Calu3 (cell line): ENCODE measurements at places on chromosomes 7 and 10. TPM values are rescaled to one million over a fixed set of nuclear protein-coding genes. Genes with fewer than 3 reads are reported as not detected.

ACBD7 gene
- 8.2 and 10.0 TPM in 2 replicates for total RNA-seq

ALOX5 gene
- 44.9 and 57.0 TPM in 2 replicates for total RNA-seq

SLC18A3 gene
- not detected in 2 replicates for total RNA-seq

SLC26A5 gene
- total RNA-seq, result not detected in 2 replicates

GBX1 gene
- not detected in 2 replicates for total RNA-seq

TBXAS1 gene
- total RNA-seq, result 31.2 and 33.0 TPM in 2 replicates

NPC1L1 gene
- total RNA-seq, result 45.0 and 46.0 TPM in 2 replicates

GRCh38 chr7:121515630-121516401 lies 119.7 kb upstream of the FAM3C start:
- no peak overlapping the region for H3K27ac ChIP-seq
- no peaks in the 10 kb centered on the region for H3K36me3 ChIP-seq
- H3K27me3 ChIP-seq, result no peaks in the 10 kb centered on the region

- no peaks in the 10 kb centered on the region for H3K36me3 ChIP-seq
- DNase-seq, result peak; percentile 51
- H3K4me1 ChIP-seq, result no peaks in the 10 kb centered on the region
- H3K27ac ChIP-seq, result no peak overlapping the region
Observed at GRCh38 chr7:104848138-104848990, 165.6 kb upstream of the KMT2E start.

DNA sequence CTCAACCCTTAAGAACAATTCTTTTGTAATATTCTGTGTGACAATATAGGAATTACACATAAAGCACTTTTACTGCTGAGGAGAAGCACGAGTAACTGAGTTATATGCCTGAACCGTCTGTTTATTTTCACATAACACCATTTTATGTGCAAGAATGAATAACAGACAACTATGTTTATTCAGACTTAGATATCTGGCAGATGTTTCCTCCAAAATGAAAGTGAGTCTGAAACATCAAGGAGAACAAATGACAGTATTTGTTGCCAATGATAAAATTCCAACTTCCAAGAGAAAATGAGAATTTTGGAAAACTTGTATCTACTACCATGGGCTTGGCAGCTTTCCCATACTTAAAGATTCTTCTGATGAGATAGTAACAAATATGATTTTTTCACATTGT lies 51.4 kb downstream of the DNMBP start:
- no peak for DNase-seq
- no peak overlapping the region for H3K4me3 ChIP-seq
- H3K4me1 ChIP-seq, result no peaks in the 10 kb centered on the region
- no peak overlapping the region for H3K27ac ChIP-seq
- H3K27me3 ChIP-seq, result no peaks in the 10 kb centered on the region

DNA sequence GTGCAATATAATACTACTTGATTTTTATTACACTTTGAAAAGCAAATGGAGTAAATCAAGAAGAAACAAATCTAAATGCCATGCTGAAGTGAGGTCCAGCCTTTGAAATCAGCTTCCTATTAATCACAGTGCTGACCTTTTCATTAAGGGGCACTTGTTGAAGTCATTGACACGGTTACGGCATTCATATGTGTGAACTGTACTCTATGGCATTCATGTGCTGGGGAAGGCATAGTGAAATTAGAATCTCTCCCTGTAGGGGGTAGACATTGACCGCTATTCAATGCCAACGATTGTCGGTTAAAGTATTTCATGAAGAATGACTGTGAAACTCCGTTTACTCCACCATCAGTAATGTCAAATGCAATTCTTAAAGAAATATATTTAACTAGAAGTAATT lies 296.1 kb upstream of the SEMA3A start:
- no peaks in the 10 kb centered on the region for H3K4me1 ChIP-seq
- DNase-seq, result no peak
- H3K4me3 ChIP-seq, result no peak overlapping the region
- H3K27ac ChIP-seq, result no peak overlapping the region
- H3K27me3 ChIP-seq, result no peaks in the 10 kb centered on the region

- H3K4me1 ChIP-seq, result peaks cover 64% of the 10 kb centered on the region
- H3K27ac ChIP-seq, result no peak overlapping the region
- peaks cover 28% of the 10 kb centered on the region for H3K27me3 ChIP-seq
- H3K4me3 ChIP-seq, result no peak overlapping the region
Observed at GRCh38 chr7:25850735-25851134, 301.3 kb upstream of the NFE2L3 start.

GRCh38 chr7:155858521-155859061 lies 46.3 kb upstream of the SHH start:
- H3K36me3 ChIP-seq, result no peaks in the 10 kb centered on the region
- H3K4me1 ChIP-seq, result peaks cover 3% of the 10 kb centered on the region
- no peaks in the 10 kb centered on the region for H3K27me3 ChIP-seq
- peak; percentile 49 for DNase-seq
- H3K4me3 ChIP-seq, result no peak overlapping the region

- no peak overlapping the region for H3K4me3 ChIP-seq
- no peaks in the 10 kb centered on the region for H3K4me1 ChIP-seq
- H3K27ac ChIP-seq, result no peak overlapping the region
- DNase-seq, result no peak
- no peaks in the 10 kb centered on the region for H3K27me3 ChIP-seq
Observed at GRCh38 chr10:132389433-132390169, 7.4 kb upstream of the PWWP2B start.

DNA sequence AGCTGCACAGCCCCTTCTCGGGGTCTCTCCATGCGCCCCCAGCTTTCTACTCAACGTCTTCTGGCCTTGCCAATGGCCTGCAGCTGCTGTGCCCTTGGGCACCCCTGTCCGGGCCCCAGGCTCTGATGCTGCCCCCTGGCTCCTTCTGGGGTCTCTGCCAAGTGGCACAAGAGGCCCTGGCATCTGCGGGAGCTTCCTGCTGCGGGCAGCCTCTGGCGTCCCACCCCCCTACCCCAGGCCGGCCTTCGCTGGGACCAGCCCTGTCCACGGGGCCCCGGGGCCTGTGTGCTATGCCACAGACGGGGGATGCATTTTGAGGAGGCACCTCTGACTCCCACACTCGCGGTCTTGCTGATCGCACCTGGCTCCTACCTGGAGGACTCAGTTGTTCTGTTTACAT lies 2.3 kb downstream of the VENTX start:
- no peak overlapping the region for H3K27ac ChIP-seq
- peaks cover 8% of the 10 kb centered on the region for H3K4me1 ChIP-seq
- no peak overlapping the region for H3K4me3 ChIP-seq
- H3K36me3 ChIP-seq, result no peaks in the 10 kb centered on the region
- no peak for DNase-seq

- H3K4me3 ChIP-seq, result no peak overlapping the region
- DNase-seq, result no peak
- no peak overlapping the region for H3K27ac ChIP-seq
- no peaks in the 10 kb centered on the region for H3K27me3 ChIP-seq
- no peaks in the 10 kb centered on the region for H3K36me3 ChIP-seq
- H3K4me1 ChIP-seq, result peaks cover 8% of the 10 kb centered on the region
Observed at GRCh38 chr10:63670291-63670898, 149.2 kb downstream of the REEP3 start.

- H3K36me3 ChIP-seq, result peaks cover 7% of the 10 kb centered on the region
- H3K4me3 ChIP-seq, result no peak overlapping the region
- H3K27ac ChIP-seq, result no peak overlapping the region
- no peaks in the 10 kb centered on the region for H3K4me1 ChIP-seq
- peaks cover 13% of the 10 kb centered on the region for H3K27me3 ChIP-seq
Observed at GRCh38 chr7:101021703-101022102, 1.8 kb downstream of the MUC17 start.

DNA sequence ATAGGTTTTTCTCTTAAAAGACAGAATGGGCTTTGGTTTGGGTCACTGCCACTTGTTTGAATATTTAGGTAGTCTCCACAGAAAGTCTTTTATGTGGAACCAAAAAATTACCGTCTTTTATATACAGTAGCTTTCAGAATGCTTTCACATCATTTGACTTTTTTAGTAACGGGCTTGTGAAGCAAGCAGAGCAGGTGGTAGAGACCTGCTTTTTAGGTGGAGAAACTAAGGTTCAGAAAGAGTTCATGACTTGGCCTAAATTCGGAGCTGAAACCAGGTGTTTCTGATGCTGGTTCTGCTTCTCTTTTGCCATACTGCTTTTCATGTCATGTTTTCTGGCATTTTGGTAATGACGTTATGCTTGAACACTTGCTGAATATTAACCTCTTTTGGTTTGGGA lies 36.3 kb downstream of the GARS1 start:
- no peaks in the 10 kb centered on the region for H3K27me3 ChIP-seq
- H3K27ac ChIP-seq, result no peak overlapping the region
- DNase-seq, result no peak
- H3K4me1 ChIP-seq, result no peaks in the 10 kb centered on the region
- H3K36me3 ChIP-seq, result peaks cover 100% of the 10 kb centered on the region
- no peak overlapping the region for H3K4me3 ChIP-seq

DNA sequence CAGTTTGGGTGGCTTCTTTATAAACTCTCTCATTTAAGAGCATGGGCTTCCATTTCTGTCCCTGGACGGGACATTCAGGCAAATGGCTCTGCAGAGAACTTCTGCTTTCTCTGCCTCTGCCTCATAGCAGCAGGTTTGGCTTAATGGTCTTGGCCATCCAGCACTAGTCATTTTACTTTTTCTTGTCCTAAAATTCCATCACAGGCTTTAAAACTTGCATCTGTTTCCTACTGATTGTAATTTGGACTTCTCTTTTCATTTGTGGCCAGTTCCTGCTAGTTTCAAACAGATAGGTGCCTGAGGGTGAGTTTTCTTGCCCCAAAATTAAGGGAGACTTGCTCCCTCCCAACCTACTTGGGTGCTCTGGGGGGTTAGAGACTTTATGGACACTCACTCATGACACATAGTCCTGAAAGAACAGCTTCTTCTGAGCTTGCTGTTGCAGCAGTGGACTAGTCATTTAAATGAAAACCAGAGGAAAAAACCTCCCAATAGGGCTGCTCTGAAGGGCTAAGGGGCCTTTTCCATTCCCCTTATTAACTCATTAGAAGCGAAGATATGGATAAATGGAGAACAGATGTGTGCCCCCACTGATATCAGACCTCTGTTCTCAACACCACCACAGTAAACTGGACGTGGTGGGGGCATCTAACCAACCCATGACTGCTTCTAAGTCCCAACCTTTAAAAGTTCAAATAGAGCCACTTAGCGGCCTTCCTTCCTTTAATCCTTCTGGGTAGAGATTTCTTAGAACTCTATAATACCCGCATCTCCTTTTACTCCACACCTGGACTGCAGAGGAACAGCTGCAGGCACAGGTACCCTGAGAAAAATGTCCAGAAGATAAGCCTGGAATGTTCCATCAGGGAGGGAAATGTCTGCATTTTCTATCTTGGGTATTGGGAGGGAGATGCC lies 38.8 kb downstream of the SVOPL start:
- H3K4me3 ChIP-seq, result no peak overlapping the region
- H3K27ac ChIP-seq, result no peak overlapping the region
- DNase-seq, result no peak
- no peaks in the 10 kb centered on the region for H3K27me3 ChIP-seq
- peaks cover 17% of the 10 kb centered on the region for H3K4me1 ChIP-seq
- H3K36me3 ChIP-seq, result peaks cover 19% of the 10 kb centered on the region

DNA sequence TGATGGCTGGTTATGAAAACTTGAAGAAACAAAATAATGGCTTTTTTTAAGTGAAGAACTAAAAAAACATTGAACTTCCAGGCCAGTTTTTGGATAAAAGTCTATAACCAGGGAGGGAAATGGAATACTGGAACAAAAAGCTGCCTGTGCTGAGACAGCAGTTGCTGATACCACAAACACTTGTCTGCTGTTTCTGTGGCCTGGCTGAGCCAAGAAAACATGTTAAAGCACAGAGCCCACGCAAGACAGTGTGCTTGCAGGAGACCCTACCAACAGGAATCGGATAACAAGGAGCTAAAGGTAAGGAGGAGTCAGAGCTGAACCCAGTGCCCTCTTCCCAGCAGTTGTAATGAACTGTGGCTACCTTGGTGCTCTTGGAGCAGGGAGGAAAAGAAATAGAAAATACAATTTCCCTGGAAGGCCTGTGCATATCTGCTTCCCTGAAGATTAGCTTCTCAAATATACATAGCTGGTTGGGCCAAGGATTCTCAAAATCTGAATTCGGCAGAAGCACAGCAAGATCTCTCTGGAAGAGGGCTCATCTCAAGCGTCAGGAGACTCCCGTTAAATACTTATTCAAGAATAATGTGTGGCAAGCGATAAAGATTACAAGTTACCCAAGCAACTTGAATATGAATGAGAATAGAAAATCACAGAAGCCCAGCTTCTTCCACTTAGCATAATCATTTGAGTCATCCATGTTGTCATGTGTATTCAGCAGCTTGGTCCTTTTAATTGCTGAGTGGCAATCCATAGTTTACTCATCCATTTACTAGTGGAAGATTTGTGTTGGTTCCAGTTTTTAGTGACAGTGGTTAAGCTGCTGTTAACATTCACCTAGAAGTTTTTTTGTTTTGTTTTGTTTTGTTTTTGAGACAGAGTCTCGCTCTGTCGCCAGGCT lies 87.6 kb downstream of the NOD1 start:
- H3K27me3 ChIP-seq, result no peaks in the 10 kb centered on the region
- no peaks in the 10 kb centered on the region for H3K36me3 ChIP-seq
- no peak overlapping the region for H3K4me3 ChIP-seq
- DNase-seq, result no peak

DNA sequence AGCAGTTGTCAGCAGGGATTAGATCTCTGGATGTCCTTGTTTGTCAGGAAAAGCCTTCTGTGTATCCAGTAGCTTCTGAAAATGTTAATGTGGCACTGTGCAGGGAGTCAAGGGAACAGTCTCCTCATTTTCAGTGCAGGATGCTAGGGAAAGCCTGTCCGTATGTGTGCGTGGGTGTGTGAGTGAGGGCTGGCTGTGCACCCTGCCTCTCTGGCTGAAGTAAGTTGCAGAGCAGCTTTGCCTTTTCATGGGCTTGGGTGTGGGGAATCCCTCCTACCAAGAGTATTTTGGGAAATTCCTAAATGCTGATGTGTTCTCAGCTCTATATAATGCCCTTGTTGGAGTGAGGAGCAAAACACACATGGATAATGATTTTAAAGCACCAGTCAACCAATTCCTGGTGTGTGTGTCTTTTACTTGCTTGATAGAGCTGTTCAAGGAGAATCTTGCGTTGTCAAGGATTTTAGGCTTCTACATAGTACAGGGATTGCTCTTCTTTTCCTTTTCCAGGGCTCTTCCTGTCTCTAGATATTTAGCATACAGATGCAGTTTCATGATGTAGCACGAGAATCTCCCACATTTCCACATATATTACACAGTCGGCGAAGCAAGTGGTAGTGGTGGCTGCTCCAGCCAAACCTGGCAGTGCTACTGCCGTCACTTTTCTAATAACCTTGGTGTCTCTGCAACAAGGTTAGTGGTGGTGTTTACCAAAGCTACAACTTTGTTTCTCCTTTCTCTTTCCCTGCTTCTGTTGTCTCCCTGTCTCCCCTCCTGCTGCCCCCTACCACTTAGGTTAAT lies 92.8 kb downstream of the MCU start:
- DNase-seq, result peak; percentile 80
- peaks cover 5% of the 10 kb centered on the region for H3K36me3 ChIP-seq
- H3K4me1 ChIP-seq, result peaks cover 58% of the 10 kb centered on the region
- peak overlapping the region; percentile 45 for H3K4me3 ChIP-seq

GRCh38 chr10:20809631-20810030 lies 87.5 kb downstream of the NEBL start:
- no peaks in the 10 kb centered on the region for H3K36me3 ChIP-seq
- H3K27me3 ChIP-seq, result no peaks in the 10 kb centered on the region
- DNase-seq, result no peak
- H3K4me3 ChIP-seq, result no peak overlapping the region

GRCh38 chr10:29033311-29033940 lies 255.4 kb upstream of the LYZL1 start:
- no peak for DNase-seq
- no peaks in the 10 kb centered on the region for H3K4me1 ChIP-seq
- H3K36me3 ChIP-seq, result no peaks in the 10 kb centered on the region
- H3K27me3 ChIP-seq, result no peaks in the 10 kb centered on the region

- H3K27ac ChIP-seq, result peak overlapping the region; percentile 7
- no peaks in the 10 kb centered on the region for H3K27me3 ChIP-seq
- peaks cover 12% of the 10 kb centered on the region for H3K4me1 ChIP-seq
- no peaks in the 10 kb centered on the region for H3K36me3 ChIP-seq
- DNase-seq, result no peak
Observed at GRCh38 chr7:108360058-108360800, 96.0 kb downstream of the NRCAM start.
